ENCODE measurements at places on chromosomes 12 and 14. TPM values are rescaled to one million over a fixed set of nuclear protein-coding genes. Genes with fewer than 3 reads are reported as not detected.

Gene OTX2
- total RNA-seq: 0.27 TPM

Gene SLC16A7
- 6.5 TPM for total RNA-seq

Gene TMPO
- total RNA-seq: 191 TPM

Gene PLEKHG3
- 76.0 TPM for total RNA-seq

Gene NGB
- total RNA-seq: not detected

Gene C12orf50
- 0.10 TPM for total RNA-seq

Gene C14orf119
- total RNA-seq: 42.2 TPM

DNA sequence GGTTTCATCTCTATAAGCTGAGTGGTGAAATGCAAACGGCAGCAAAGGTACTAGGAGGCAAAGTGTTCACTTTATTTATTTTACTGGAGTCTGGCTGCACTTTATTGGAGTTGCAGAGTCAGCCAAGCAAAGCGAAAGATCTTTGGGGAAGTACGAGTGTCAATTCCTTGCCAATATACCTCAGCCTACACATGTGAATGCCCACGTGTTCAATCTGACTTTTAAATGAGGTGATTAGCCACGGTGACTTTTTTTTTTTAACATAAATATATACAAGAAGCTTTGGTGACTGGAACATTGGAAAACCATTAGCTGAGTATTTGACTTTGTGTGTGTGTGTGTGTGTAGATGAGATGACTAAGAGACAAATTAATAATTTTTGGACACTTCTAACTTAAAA, 178.8 kb downstream of the NTS start:
- no peak for DNase-seq

GRCh38 chr12:108694812-108695278, 36.5 kb downstream of the CORO1C start:
- no peak for DNase-seq

- no peak for DNase-seq
These were observed 57.9 kb upstream of the DICER1 start for GRCh38 chr14:95215094-95215725.

DNA sequence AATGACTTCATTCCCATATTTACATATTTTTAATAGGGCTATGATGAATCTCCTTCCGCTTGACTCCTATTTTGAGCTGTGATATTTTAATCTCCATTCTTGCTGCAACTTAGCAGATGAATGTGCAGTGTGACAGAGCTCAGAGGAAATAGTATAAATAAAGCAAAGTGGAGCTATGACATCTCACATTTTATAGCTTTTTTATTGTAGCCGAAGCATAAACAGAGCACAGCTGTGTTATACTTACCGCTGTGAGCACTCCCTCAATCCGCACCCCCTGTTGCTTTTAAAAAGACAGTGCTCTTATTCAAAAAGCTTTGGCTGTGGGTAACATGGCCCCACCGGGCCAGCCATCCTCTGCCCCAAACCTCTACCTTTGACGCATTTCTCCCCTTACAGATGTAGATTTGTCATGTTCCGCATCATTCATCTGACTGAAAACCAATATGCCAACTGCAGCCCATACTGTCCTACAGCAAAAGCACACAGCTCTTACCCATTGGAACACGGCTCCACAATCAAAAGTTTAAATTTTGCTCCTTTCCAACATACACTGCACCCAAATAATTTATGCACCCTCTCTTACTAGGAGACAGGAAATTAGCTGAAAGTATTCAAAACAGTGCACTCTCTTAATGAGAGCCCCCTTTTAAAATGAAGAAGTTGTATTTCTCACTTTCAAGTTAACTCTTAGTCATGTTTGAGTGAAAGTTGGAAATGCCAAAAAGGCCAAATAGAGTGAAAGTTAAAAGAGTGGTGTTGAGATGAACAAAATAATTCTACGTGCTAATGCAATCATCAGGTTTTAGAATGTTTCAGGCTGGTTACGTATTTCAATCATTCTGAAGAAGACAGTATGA, 429.3 kb upstream of the SOX5 start:
- DNase-seq: no peak

DNA sequence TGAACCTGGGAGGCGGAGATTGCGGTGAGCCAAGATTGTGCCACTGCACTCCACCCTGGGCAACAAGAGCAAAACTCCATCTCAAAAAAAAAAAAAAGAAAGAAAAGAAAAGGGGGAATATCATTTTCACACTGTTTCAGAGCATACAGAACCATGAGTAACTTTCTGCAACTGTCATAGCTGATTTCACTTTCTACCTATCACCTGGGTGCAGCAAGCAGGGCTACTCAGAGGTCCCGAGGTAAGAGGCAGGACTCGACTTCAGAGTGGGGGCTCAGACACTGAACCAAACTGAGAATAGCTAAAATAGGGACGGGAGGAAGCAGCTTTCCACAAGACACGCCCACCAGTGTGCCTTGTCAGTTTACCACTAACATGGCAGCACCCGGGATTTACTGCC, 29.8 kb downstream of the OR10P1 start:
- no peak for DNase-seq

GRCh38 chr12:119704065-119704747, 36.3 kb downstream of the PRKAB1 start:
- DNase-seq: no peak

DNA sequence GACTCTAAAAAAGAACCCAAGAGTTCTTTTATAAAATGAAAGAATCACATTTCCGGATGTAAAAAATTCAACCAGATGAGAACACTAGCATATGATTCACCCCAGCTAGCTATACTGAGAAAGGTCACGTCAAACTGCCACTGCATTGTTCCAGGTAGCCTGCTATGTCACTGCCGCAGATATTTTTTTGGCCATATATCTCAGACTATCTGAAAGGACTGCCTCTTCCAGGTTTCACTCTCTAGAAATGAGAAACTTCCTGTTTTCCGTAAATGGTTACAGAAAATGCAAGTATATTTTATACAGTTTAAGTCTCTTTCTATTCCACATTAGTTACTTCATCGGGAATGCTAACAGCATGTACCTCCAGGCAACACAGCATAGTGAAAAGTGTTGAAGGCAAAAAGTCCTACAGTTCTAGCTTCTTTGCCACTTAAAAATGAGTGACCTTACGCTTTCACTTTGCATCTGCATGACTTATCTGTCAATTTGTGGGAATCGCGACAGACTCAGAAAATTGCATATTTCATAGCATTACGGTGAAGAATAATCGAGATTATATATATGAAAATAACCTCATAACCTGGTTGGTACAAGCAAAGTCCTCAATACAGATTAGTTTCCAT, 105.2 kb downstream of the MED13L start:
- no peak for DNase-seq

GRCh38 chr12:46942579-46942978, 116.8 kb upstream of the SLC38A4 start:
- no peak for DNase-seq

DNA sequence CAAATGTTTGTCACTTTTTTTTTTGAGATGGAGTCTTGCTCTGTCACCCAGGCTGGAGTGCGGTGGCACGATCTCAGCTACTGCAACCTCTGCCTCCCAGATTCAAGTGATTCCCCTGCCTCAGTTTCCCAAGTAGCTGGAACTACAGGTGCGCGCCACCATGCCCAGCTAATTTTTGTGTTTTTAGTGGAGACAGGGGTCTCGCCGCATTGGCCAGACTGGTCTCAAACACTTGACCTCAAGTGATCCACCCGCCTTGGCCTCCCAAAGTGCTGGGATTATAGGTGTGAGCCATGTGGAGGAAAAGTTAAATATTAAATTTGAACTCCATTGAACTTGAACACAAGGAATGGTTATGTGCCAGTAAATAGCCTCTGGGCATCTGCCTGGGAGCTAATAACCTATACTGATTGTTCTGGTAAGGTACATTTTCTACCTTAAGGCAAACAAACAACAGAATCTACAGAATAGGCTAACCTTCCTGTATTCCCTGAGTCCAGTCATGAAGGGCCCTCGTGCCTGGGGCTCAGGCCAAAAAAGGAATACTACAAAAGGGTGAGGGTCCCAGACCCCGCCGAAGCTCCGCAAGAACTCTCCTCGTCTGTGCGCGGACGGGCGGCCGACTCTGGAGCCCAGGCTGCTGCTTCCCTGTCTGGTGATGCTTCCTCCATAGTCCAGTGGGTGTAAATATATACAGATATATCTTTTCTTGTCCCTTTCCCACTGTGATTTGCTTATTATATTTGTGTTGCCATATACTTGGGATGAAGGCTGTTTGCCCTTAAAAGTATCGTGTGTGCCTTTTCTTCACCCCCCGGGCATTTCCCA, 74.0 kb upstream of the EIF5 start:
- no peak for DNase-seq

- no peak for DNase-seq
These were observed 4.1 kb upstream of the KRT18 start for GRCh38 chr12:52944683-52945388.

- DNase-seq: no peak
These were observed 2.9 kb upstream of the HSP90AA1 start for GRCh38 chr14:102089621-102090343.

GRCh38 chr14:72645706-72646105, 248.2 kb downstream of the DPF3 start:
- DNase-seq: no peak

Data from progenitor cell of endocrine pancreas (in vitro differentiated cells).